ENCODE measurements at places on chromosomes 7 and 10.

DNA sequence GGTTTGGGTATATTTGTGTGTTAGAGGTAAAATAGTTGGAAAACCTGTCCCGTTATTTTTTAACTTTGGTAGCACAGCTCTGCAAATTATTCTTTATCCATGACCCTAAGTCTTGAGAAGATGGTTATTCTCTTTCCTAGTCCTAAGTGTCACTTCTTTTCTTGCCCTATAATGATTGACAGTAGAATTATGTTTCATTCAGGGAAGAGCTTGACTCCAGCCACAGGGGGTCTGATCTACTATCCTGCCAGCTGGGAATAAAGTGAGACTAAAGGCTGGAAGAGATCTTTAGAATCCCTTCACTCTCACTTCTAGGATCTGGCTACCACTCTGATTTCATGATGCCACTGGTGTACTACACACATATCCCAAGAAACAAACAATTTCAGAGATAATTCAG lies 90.4 kb downstream of the PHTF2 start:
- DNase-seq: no peak

DNA sequence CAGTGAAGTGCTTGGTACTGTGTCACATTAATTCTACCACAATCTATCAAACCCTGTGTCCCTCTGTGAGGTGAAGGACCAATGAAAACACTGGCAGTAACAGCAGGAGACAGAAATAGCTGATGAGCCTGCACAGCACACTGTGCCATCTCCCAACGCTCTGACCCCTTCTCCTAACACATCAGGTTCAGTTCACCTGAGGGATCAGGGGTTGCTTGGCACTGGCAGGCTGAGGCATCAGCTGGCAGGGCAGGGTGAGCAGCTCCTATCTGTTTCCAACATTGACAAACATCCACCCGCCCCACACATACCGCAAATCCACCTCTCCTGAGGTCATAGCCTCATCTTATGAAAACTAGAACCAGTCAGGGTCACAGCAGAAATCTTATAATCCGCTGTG lies 120.9 kb downstream of the ICA1 start:
- DNase-seq: no peak

GRCh38 chr10:20768843-20769242 lies 128.3 kb downstream of the NEBL start:
- no peak for DNase-seq

- no peak for DNase-seq
Measured at GRCh38 chr10:1552881-1553670, 184.2 kb downstream of the ADARB2 start.

GRCh38 chr10:84606428-84606827 lies 278.0 kb downstream of the CCSER2 start:
- no peak for DNase-seq

- peak; percentile 28 for DNase-seq
Measured at GRCh38 chr10:5468262-5469106, 30.9 kb downstream of the CALML5 start.

DNA sequence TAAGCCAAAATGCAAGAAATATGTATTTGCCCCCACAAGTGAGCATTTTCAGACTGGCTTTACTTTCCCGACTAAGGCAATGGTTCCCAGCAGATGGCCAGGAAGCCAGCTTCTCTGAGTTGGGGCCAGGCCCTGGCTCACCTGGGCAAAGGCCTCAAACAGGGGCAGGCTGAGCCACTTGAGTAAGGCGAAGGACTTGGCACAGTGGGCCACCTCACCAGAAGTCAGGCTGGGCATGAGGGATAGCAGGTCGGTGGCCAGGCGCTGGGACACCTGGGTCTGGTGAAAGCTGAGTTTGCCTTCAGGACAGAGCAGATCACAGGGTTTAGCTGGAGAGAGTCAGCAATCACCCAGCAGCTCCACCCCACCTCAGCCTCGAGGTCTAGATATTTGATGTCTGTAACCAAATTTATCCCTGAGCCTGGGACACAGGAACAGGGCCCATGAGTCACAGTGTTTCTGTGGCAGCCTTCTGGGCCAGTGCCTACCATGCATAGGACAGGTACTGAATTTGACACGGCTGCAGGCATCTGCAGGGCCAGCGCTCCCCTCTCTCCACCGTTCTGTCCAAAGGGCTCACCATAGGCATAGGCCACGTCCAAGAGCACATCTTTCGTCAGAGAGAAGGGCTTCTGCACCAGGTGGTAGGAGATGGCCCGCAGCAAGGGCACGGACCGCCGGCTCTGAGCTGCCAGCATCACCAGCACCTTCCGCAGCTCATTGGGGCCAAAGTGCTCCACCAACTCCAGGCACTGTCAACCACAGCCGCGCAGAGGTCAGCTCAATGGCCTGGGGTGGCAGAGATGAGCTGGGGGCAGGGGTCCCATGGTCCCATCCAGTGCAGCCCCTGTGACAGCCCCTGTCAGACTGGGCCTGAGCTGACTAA lies 7.3 kb downstream of the TBRG4 start:
- DNase-seq: no peak

GRCh38 chr10:23067939-23068775 lies 27.2 kb upstream of the MSRB2 start:
- DNase-seq: peak; percentile 81

GRCh38 chr10:18421726-18422293 lies 229.6 kb downstream of the NSUN6 start:
- DNase-seq: no peak

DNA sequence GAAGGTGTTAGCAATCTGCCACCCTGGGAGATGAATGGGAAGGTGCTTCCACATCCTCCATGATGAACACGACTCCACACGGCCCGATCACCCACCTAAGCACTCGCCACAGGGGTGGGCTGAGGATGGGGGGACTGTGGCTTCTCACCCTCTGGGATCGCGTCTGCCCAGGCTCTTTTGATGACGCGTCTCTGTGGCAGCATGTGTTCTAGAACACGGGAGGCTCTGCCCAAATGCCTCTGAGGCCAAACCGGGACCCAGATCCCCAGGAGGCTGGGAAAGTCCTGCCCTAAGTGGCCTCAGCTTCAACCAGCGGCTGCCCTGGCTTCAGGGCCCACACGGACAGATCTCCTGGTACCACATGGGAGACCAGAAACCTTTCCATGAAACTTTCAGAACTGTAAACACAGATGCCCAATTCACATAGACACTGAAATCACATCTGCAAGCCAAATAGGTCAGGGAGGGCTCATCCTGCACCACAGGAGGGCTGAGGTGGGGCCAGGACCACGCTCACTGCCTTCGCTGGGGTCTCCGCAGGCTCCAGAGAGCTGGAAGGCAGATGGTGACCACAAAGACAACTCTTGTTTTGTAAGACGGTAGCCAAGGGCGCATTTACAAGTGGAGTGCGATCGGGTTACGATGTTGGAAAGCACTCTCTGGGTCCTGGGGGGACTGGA lies 200.6 kb downstream of the PTPRN2 start:
- no peak for DNase-seq

DNA sequence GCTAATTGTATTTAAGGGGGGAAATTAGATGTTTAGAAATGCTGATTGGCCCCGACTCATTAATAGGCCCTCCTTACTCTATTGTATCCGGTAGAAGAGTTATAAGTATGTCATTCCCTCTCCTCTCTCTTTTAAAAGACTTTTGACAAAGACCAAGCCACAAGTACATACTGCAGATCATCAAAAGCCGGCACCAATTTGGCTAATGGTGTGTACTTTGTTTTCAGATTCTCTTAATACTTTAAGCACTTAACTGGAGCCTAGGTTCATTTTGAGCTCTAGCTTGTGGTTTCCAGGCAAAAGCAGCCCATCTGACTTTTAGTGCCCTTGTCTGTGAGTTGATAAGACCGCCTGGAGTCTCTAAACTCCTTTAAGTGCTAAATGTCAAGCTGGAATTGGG lies 210.0 kb upstream of the LYZL1 start:
- peak; percentile 38 for DNase-seq

DNA sequence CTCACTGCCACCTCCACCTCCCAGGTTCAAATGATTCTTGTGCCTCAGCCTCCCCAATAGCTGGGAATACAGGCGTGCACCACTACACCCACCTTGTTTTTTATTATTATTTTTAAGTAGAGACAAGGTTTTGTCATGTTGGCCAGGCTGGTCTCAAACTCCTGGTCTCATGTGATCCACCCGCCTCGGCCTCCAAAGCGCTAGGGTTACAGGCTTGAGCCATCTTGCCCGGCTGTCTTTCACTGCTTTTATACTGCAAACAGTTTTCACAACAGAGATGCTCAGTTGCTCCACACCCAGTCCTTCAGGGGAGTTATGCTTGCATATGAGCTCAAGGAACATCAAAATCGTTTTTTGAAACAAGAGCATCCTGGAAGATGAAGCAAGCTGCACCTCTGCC lies 1.3 kb upstream of the PRR15 start:
- DNase-seq: no peak

DNA sequence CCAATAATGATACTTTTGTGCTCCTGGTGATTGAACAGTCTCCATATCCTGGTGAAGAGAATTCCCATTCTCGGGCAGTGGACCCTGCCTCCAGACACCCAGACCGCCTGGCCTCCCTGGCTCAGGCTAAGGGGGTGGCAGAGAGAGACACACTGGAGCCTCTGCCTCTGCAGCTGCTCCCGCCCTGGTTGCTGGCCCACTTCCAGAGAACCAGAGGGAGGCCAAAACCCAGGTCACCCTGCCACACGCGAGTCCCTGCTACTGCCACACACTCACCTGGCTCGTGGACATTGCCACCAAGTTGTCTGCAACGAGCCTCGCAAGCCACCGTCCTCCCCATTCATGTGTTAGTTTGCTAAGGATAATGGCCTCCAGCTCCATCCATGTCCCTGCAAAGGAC lies 221.8 kb downstream of the HPSE2 start:
- no peak for DNase-seq

DNA sequence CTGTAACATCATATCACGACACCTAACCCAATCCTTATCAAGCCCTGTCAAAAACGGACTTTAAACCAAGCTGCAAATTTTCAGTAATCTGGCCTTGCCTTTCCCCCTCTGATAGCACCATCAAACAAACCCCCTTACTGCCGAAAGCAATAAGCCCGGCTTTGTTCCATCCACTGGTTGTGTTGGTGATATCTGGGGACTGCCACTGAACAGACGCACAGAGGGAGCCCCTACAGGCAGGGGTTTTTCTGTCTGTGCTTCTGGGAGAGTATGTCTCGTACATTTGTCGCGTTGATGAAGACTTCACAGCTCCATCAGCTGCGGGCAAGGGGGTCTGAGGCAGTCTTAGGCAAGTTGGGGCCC lies 550 bp upstream of the PLAU start:
- DNase-seq: no peak

DNA sequence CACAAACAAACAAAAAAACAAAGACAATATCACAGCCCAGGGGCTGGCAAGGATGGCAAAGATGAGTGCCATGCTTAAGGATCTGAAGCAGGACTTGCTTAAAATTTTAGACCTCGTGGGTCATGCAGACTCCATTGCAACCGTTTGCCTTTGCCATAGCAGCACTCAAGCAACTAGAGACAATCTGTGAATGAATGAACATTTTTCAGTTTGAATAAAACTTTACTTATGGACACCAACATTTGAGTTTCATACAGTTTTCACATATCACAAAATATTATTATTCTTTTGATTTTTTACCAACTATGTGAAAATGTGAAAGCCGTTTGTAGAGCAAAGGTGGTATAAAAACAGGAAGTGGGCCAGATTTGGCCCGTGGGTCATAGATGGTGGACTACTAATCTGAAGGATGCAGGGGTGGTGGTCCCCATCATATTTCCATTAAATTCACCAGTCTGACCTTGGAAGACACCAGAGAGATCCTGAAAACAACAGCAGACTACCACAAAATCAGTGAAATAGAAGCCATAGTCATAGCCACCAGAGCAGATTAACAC lies 8.3 kb upstream of the RBM17 start:
- no peak for DNase-seq

DNA sequence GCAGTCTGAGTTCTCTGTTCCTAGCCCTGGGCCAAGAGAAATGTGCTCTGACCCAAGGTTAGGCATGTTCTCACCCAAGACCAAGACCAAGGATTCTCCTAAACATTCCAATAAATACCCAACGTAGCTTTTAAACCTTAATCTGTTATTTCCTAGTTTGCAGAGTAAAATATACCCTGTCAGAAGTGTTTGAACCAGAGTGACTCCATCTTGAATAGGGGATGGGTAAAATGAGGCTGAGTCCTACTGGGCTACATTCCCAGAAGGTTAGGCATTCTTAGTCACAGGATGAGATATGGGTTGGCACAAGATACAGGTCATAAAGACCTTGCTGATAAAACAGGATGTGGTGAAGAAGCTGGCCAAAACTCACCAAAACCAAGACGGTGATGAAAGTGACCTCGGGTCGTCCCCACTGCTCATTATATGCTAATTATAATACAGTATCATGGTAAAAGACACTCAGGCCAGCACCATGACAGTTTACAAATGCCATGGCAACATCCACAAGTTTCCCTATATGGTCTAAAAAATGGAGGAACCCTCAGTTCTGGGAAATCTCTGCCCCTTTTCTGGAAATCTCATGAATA lies 27.7 kb downstream of the PLXNA4 start:
- DNase-seq: no peak

- no peak for DNase-seq
Measured at GRCh38 chr7:55063633-55064032, 44.8 kb downstream of the EGFR start.

DNA sequence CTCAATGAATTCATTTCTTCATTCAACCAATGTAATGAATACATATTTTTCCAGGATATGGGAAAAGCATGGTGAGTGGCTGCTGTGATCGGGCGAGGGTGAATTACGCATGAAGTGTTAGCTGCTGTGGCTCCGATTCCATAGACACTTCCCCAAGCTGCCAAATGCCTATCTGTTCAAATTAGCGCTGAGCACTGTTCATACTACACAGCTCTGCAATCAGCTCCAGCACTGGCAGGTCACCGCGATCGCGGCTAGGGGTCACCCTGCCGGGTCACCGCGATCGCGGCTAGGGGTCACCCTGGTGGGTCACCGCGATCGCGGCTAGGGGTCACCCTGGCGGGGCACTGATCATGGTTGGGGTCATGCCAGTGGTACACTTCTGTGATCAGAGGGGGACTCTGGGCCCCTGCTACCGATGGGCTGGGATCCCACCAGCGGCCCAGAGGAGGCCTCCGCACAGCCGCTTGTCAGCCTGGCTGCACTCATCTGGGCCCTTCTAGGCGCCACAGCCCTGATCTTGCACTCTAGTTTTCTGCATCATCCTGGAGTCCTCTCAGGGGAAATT lies 49.3 kb downstream of the JAKMIP3 start:
- DNase-seq: no peak

- DNase-seq: no peak
Measured at GRCh38 chr7:139896831-139897230, 67.8 kb downstream of the TBXAS1 start.

DNA sequence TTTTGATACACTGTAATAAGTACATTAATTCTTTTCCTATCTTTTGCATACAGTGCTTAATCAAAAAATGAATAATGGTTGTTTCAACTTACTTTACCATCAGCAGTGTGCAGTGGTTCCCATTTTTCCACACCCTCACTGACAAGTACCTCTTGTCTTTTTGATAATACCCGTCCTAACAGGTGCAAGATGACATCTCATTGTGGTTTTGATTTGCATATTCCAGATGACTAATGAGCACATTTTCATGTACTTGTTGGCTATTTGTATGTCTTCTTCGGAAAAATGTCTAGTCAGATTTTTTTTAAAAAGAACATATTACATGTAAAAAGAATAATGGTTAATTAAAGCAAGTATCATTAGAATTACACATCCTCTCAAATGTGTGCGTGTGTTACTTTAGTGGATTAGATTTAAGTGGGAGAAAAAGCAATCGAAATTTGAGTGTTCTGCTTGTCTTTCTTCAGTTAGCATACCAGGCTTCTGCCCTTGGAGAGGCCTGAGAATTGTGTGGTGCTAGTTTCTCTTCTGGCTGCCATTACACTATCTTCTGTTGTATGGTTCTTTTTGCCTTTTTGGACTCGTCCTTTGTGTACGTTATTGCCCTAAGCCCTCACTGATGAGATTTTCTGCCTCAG lies 291.2 kb downstream of the AUTS2 start:
- DNase-seq: no peak
